ENCODE measurements at places on chromosomes 2 and 18. TPM values are rescaled to one million over a fixed set of nuclear protein-coding genes. Genes with fewer than 3 reads are reported as not detected.

SCYGR3 gene
- not detected for total RNA-seq

SP100 gene
- 145 TPM for total RNA-seq

ANKRD29 gene
- total RNA-seq: not detected

GRCh38 chr2:43203373-43203772, 23.0 kb downstream of the ZFP36L2 start:
- no peak for DNase-seq
- H3K27ac ChIP-seq: no peak overlapping the region
- H3K27me3 ChIP-seq: no peaks in the 10 kb centered on the region
- H3K4me1 ChIP-seq: peaks cover 31% of the 10 kb centered on the region

DNA sequence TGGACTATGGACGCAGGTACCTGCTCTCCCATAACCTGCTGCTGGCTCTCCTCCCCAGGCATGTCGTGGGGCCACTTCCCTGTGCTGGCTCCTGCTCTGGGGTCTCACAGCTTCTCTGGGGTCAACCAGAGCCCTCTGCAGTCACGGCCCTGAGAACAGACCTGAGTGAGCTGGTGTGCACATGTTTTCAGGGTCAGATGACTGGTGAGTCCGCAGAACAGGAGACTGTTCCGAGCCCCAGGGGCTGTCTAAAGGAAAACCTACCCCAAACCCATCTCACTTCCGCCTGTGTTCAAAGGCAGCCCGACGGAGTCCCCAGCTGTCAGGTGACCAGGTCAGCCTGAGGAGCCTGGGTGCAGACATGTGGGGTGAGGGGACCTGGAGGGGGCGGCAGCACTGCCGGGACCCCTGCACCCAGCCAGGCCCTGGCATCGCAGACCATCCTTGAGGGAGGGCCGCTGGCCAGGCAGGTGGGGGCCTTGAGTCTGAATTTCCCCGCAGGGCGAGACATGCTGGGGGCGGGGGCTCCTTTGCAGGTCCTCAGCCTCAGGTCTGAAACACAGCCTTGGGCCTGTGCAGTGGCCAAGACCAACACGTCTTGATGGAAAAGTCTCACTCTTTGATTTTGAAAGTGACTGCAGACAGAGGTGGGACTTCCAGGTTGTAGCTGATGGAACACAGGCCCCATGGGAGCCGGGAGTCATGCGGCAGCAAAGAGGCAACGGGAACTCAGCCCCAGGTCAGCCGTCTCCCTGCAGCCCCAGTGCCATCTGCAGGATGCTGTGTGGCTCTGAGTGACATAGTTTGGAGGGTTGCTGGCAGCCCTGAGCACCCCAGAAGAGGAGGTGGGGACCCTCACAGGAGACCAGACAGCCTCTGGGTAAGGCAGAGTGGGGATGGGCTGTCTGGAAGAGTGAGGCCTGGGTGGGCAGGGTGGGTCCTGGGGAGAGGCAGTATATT, 65.3 kb downstream of the TWIST2 start:
- H3K27me3 ChIP-seq: peaks cover 2% of the 10 kb centered on the region
- H3K36me3 ChIP-seq: no peaks in the 10 kb centered on the region
- no peak overlapping the region for H3K4me3 ChIP-seq
- no peak for DNase-seq
- no peak overlapping the region for H3K27ac ChIP-seq

Measured in activated naive CD4-positive, alpha-beta T cell treated with anti-CD3 and anti-CD28 coated beads for 36 hours (primary cell).